ENCODE measurements at places on chromosomes 1 and 21.

- DNase-seq, result no peak
These were observed 87.0 kb downstream of the GPR52 start for GRCh38 chr1:174534789-174535188.

DNA sequence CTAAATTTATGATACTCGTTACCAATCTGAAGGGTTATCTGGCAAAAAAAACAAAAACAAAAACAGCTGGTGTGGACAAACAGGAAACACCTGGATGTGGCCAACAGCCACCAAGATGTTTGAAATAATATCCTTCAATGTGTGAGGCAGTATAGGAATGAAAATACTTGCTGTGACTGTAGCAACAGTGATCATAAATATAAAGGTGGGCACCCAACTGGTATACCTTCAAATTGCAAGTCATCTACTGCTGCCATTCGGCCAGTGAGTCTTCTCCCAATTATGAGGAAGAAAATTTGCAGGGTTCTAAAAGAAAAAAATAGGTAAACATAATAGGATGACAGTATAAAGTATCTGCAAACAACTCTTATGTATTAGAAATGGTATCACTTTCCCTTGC is 916 bp downstream of the YIPF1 start:
- no peak for DNase-seq

DNA sequence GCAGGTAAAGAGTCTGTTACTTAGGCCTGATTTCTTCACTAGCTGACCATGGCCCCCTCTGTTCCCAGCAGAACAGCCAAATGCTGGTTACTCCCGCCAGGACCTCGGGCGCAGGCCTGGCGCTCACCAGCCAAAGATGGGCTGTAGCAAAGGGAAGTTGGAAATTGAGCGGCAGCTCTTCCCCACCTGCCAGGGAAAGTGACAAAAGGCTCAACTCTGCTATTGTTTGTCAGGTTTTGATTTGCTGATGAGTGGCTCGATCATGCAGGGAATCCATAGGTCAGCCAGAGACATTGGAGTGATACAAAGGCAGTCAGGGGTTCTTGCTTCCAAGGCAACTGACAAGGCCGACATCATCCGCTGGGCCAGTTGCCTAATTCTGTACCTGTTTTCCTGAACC is 120.1 kb downstream of the ASTN1 start:
- no peak for DNase-seq

GRCh38 chr1:100482167-100482566 is 55.8 kb upstream of the GPR88 start:
- no peak for DNase-seq
